Central memory CD8-positive, alpha-beta T cell (primary cell): ENCODE measurements at places on chromosomes 1 and 21.

- no peak for DNase-seq
These were observed 58.0 kb downstream of the MEGF6 start for GRCh38 chr1:3553166-3553939.

DNA sequence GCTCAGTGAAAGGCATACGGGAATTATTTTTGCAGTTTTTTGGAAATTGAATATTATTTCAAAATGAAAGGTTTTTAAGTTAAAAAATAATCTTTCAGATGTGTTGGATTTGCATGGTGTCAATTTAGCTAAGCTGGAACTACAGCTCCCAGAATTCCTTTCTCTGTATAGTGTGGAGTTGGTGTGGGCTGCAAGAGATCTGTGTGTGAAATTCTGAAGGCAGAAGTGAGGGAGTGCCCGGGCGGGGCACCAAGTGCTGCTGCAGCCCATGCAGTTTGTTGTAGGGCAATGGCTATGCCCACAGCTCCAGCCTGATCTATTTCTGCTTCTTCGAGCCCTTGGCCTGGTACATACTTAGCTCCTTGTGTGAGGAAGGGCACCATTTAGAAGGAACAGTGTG lies 60.5 kb upstream of the CSF1 start:
- DNase-seq: no peak

- no peak for DNase-seq
These were observed 148.3 kb upstream of the GJB5 start for GRCh38 chr1:34606504-34606903.

GRCh38 chr1:92817986-92818764 lies 13.7 kb upstream of the RPL5 start:
- DNase-seq: no peak

- no peak for DNase-seq
These were observed 109.6 kb downstream of the SIK1 start for GRCh38 chr21:43317254-43317748.

- no peak for DNase-seq
These were observed 19.7 kb upstream of the RNU1-4 start for GRCh38 chr1:16720351-16721223.

DNA sequence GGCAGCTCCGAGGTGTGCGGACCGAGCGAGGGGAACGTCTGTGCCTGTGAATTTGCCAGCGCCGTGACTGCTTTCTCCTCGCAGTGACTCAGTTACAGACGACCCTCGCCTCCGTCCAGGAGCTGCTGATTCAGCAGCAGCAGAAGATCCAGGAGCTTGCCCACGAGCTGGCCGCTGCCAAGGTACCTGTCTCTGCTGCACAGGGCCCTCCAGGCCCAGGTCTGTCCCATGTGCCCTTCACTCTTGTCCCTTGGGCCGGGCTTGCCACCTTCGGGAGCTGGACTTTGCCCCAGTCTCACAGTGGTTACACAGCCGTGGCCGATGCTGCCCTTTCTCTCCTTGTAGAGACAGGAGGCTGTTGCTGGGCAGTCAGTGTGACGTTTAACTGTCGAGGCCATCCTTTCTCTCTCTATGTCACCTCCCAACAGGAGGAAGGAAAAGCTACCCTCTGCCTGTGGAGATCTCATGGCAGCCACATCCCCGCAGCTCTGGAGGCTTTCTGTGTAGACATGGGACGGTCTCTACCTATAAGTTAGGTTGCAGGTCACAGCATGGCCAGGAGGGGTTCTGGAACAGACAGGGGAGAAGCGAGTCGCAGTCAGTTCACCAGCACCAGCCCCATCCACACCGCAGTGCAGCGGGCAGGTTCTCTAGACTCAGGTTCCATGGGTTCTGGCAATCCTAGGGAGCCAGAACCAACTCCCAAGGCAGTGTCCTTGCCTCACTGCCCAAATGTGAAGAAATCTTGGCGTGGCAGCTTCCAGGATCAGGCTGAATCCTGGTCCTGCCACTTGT lies 149.7 kb downstream of the PEX14 start:
- DNase-seq: no peak

DNA sequence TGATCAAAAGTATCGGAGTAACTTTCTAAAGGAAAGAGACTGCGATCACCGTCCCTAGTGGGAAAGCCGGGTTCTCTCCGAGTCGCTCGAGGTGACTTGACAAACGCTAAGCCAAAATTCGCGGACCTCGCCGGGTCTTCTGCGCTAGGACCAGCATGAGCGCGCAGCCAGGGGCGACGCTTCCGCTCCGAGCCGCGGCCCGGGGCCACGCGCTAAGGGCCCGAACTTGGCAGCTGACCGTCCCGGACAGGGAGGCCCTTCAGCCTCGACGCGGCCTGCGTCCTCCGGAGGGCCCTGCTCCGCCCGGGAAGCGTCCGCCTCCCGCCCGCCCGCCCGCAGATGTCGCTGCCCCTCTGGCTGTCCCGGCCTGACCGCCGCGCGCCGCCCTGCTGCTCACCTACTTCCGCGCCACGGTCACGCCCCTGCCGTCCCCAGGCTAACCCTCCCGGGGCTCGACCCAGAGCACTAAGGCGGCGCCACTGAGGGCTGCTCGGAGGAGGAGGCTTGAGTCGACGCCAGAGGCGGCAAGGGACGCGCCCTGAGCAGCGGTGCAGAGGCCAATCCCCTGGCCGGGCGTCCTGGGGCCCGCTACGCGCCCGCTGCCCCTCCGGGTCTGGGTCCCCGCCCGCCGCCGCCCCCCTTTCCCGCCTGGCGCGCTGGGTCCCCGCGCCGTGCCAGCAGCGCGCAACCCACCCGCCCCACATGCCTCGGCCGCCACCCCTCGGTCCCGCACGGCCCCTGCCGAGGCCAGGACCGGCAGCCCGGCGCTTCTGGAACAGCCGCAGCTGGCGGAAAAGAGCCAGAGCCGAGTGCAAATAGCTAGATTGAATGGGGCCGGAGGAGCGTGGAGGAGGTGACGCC lies 896 bp upstream of the DUSP10 start:
- DNase-seq: peak; percentile 73

GRCh38 chr1:246681900-246682895 lies 42.0 kb upstream of the SCCPDH start:
- DNase-seq: no peak

- DNase-seq: no peak
These were observed 1.9 kb downstream of the CASQ1 start for GRCh38 chr1:160192234-160192633.

DNA sequence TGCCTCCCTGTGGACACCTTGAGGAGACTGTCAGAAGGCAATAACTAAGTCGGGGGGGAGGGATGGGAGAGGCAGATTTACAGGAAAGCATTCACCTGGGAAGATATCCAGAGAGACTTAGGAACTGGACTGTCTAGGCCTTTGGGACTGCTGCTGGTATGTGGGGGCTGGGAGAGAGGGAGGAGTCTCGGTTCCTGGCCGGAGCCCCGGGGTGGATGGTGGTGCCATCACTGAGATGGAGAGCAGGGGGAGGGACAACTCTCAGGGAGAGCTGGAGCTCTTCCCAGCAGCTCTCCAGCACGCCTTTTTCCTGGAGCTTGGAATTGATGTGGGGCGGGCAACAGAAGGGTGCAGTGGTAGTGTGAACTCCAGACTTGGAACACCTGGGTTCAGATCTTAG lies 22.1 kb downstream of the PTPRF start:
- DNase-seq: no peak

DNA sequence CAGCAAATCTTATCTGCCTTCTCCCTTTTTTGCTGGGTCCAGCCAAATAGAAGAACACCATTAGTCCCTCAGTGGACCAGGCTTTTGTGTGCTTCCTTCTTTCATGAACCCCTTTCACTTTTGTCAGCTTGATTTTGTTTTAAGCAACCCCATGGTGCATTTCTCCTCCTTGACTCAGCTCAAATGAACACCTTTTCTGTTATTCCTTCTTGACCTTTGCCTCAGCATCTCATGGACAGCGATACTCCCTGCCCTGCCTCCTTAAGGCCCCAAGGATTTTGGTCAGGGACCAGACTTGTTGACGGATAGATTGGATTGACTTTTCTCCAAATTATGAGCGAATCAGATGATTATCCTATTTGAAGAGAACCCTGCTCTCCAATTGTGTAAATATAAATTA lies 356.6 kb upstream of the USP24 start:
- DNase-seq: no peak
